ENCODE measurements at places on chromosomes 12 and 14.

GRCh38 chr14:77303417-77304156, 17.1 kb downstream of the POMT2 start:
- peak; percentile 29 for DNase-seq

- no peak for DNase-seq
Observed at GRCh38 chr12:115835445-115835844, 442.0 kb downstream of the MED13L start.

DNA sequence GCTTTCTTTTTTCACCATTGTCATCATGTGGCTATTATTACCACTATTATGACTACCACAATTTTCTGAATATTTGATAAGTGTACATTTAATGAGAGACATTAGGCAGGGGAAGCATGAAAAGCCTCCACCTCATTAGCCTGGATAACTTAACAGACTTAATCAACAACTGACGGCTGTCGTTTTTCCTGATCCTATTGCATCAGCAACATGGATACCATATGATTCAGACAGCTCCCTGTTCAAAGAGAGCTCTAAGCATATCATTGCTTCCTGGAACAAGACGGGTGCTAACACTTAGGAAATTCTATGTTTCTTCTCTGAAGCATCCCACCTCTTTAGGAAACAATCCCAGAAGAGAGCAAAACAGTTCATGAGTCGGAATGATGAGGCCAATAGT, 765.2 kb downstream of the NOVA1 start:
- peak; percentile 12 for DNase-seq

GRCh38 chr14:88868558-88869159, 44.2 kb downstream of the TTC8 start:
- DNase-seq = peak; percentile 12

DNA sequence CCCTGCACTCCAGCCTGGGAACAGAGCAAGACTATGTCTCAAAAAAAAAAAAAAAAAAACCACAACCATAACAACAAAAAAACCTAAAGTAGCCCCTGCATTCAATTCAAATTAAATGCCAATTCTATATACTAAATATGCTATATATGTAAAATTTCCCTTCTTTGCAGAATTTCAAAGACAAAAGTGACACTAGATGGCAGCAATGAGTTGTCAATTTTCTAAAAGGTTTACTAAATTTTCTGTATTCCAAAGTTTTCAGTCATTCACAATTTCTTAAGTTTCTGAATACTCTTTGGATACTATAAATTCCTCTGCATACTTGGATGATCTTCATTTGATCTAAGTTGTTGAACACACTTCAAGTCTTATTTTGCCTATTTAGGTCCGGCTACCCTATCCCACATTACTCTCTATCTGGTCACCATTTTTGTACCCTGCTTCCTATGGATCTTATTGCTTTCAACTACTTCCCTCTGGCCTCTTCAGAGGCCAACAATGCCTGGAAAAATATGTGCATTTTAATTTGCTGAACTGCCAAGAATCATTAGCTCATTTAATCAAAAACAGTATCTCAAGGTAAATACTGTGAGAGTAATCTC, 27.9 kb downstream of the HNRNPC start:
- no peak for DNase-seq

DNA sequence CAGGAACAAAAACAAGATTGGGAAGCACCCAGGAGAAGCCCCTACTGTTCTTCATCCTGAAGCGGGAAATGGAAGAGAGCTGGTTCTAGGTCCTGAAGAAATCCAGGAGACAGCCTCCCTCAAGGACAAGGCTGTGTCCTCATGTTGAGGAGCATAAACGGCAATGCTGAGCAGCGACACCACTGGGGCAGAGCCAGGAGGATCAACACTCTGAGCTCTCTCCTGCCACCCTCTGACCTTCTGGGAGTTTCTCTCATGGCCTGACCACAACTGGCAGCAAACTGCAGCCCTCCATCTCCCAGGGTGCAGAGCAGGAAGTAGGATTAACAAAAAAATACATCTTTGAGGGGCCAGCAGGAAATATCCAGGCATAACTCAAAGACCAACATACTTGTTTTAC, 1292.2 kb upstream of the TMEM132C start:
- DNase-seq = no peak

GRCh38 chr14:89540830-89541470, 123.9 kb upstream of the FOXN3 start:
- DNase-seq = no peak

DNA sequence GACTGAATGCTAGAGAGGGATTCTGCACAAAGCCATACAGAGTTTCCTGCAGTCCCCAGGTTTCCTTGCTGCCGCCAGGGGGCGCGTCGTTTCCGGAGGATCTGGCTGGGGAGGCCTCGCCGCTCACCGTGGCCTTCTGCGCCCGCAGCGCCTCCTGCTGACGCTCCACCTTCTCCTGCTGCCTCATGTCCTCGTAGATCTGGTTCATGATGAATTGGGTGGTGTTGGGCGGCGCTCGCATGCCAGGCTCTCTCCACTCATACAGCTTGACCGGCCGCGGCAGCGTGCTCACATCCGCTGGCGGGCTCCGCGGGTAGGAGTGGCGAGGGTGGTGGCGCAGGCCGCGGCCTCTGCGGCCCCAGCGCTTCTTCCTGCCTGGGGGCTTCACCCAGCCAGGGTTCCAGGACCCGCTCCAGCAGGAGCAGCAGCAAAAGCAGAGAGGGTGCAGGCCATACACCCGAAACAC, 987 bp downstream of the CCER1 start:
- DNase-seq = no peak

DNA sequence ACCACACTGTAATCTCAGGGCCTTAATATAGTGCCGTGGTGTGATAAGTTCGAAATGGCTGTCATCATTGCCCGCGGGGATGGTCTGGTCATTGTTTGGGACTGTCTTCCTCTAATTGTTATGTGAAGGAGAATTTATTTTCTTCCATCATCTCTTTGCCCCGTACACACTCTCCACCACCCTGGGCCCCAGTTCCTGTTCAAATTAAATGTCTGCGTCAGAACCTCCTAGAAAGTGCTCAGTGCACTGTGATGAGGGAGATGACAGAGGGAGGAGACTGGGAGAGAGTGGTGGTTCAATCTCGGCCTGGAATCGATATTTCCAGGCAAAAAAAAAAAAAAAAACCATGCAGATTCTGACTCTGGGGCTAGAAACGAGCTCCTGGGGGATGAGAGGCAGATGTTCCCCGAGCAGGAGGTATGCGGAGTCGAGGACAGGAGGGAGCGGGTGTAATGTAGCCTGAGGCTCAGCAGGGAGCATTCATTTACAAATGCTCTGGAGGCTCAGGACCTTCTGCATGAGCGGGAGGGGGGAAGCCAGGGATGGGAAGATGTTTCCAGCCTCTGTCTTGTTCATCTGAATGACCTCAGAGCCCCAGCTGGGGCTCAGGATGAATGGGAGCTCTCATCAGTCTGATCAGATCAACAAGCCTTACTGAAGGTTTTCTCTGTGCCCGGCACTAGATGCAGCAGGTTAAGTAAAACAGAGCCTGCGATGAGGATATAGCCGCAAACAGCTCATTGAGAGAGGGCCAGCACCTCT, 219.5 kb downstream of the TBX5 start:
- DNase-seq = no peak

DNA sequence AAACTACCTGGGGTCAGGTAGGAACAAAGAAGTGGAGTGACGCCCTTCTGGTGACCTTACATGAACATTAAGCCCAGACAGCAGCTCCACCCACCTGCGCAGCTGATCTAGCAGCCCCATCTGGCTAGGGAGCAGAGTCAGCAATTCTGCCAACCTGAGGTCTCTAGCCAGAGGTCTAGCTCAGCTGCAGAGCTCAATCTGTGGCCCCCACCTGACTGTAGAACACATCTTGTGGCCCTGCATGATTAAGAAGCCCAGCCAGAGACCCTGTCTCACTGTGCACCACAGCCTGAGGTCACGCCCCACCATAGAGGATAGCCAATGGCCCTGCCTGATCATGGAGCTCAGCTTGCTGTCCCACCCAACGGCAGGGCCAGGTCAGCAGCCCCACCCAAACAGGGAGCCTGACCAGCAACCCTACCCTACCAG, 50.6 kb upstream of the HIGD1C start:
- no peak for DNase-seq

DNA sequence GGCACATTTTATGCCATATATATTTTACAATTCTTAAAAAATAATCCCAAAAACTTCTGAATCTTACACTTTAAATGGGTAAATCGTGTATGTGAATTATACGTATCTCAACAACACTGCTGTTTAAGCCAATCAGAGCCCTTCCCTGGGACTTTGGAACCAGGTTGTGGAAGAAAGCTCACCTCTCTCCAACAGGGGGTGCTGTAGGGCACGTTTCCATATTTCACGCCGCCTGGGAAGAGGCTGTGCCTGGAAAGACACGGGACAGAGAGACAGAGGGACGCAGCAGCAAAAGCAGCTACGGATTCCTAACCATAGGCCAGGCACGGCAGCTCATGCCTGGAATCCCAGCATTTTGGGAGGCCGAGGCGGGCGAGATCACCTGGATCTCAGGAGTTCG, 29.4 kb upstream of the FBRSL1 start:
- DNase-seq = no peak

DNA sequence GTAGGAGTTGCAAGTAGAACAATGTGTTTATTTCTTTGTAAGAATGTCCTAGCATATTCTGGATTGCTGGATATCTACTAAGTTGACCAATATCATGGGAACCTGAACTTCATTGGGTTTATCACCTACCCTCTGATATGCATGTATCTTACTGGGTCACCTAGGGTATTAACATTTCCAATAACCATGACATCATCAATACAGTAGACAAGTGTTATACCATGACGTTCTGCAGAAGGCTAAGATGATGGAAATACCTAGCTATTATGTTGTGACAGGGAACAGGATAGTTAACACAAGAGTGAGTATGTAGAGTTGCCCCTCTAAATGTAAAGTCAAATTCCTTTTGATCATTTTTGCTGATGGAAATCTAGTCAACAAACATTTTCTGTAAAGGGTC, 26.0 kb downstream of the GPR65 start:
- no peak for DNase-seq

DNA sequence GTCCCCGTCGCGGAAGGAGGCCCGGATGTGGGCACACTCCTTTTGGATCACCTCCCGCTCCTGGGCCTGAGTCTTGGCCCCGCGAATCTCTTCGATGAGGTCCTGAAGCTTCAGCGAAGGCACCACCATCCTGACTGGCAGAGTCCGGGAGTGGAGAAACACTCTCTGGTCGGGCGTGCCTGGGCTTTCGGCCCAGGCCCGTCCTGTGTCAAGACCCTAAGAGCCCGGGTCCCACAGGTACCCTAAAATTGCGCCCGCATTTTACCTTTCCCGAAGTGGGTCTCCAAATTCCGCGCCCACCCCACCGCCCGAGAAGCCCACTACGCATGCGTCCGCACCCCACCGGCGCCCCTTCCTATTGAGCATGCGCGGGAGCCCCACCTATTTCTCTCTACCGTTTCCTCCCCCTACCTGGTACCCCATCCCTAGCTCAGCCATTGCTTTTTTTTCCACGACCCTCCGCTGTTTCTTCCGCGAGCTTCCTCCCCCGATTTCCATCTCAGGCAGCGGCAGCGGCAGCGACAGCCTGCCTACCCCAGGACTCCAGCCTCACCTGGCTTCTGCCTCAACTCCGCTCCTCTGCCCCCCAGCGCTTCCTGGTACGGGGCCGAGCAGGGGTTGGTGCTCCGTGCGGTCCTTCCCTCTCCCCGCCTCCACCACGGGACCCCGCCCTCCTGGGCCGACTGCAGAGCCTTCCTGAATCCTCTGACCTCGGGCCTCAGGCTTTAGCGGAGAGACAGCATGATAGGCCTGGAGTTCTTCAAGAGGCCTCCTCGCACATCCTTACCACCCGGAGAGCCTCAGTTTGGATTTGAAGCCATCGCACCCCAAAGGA, at the start of gene AP1G2:
Gene AP1G2 (minus strand): TSS at position 606 of the 835 bp plus-strand sequence. CDS start 477 bp downstream, at position 129.
- DNase-seq = peak; percentile 80

DNA sequence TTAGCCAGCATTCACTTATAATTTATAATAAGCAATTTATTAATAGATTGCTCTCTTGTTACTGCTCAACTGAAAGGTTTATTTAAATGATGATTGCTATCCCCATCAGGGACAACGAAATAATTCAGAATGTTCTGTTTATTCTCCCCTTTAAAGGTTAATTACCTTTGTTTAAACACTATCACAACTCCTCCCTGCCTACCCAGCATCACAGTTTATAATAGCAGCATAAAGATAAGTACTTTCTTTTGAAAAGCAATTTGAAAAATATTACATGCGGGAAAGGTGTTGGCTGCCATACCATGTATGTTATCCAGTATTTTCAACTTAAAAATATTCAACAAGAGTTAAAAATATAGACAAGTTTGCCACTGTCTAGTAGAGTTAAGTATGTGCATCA, 30.6 kb downstream of the SCAF11 start:
- DNase-seq = peak; percentile 25

GRCh38 chr12:130606231-130606630, 109.9 kb downstream of the RIMBP2 start:
- no peak for DNase-seq

GRCh38 chr12:117125767-117126166, 26.6 kb upstream of the TESC start:
- no peak for DNase-seq

DNA sequence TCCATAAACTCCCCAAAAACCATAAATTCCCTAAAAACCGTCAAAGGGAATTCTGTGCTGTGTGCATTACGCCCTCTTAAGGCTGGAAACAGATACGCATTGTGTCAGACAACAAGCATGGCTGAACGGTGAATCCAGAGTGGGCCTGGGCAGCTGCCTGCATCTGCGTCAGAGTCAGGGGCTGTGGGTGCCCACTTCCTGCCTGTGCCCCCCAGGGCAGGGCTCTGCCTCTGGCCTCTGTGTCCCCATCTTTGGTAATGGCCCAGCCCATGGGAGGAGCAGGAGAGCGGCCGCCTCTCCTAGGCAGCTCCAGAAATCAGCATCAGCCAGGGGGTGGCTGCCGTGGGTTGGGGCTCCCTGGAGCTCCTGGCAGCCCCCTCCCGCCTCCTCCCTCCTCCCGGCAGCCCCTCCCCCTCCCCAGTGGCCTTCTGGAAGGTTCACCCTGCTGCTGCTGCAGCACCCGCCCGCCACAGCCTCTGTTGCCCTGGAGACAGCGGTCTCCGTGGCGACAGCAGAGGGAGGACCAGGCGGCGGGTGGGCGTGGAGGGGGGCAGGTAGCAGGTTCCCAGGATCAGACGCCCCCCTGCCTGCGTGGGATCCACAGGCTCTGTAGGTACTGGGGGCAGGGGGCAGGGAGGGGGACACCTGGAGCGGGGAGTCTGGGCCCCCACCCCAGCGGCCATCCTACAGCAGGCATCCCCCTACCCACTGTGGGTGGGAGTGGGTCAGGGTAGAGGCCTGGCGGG, 5.9 kb downstream of the MMP17 start:
- no peak for DNase-seq

- no peak for DNase-seq
Observed at GRCh38 chr14:96151242-96151641, 53.4 kb upstream of the BDKRB2 start.

GRCh38 chr12:101891462-101891971, 14.1 kb downstream of the DRAM1 start:
- no peak for DNase-seq

DNA sequence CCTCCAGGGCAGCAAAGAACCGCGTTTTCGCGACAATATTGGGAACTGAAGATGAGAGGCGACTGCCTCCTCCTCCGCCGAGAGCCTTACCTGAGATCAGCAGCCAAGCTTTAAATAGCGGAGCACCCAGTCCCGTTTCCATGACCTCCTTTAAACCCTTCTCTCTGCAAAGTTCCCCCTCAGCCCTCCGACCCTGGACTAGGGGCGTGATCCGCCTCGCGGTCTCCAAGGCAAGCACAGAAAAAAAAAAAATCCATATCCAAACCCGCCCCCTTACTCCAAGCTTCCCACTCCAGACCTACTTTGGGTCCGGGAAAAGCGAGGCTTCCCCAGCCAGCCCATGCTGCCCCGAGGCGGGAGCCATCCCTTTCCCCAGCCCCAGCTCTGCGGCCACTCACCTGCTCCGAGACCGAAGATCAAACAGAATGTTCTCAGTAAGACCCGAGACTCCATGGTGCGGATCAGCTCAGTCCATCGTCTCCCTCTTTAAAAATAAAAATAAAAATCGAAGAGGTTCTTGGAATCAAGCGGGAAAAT, 630 bp downstream of the NELL2 start:
- peak; percentile 47 for DNase-seq

Measured in NCI-H2081 (cell line).